HT-29 (cell line): ENCODE measurements at places on chromosomes 16 and 17.

DNA sequence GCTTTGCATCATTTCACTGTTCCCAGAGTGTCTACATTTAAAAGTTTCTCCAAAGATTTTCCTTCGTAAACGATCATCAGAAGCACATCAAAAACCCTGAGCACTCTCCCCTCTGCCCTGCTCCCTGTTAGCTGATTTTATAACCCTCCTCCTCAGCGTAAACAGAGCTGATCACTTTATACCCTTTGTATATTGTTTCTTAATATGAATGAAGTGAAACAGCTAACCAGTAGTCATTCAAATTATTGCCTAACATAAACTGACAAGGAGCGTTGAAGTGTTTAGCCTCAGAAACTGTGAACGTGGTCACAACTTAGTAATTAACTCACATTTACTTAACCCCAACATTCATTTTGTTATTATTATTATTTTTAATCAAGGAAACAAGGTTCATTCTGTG, 160.0 kb upstream of the FOXF1 start:
- no peak for DNase-seq

- no peak for DNase-seq
Measured at GRCh38 chr16:4752351-4753100, 14.4 kb downstream of the ZNF500 start.

- no peak for DNase-seq
Measured at GRCh38 chr17:64653985-64654355, 8.1 kb downstream of the SMURF2 start.

DNA sequence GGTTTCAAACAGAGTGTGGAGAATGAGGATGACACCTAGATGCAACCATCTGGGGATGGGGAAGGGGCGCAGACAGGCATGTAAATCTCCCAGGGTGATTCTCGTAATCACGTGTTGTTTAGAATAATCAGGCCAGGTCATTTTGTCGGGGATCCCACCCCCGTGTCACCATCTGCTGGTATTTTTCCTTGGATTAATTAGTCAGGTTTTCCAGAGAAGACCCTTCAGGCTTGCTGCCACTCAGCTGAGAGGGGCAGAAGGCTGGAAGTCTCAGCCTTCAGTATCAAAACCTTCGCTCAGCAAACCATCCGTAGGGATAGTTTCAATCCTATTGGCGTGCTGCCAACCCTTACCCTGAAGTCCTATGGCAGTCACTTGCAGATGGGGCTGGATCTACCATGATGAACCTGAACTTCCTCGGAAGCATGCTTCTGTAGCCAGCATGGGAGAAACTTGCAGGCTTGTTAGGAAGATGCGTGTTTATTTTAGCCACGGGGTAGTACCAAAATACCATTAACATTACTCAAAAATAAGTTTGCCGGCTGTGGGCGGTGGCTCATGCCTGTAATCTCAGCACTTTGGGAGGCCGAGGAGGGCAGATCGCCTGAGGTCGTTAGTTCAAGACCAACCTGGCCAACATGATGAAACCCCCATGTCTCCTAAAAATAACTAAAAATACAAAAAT, 7.5 kb upstream of the ADCY9 start:
- no peak for DNase-seq

DNA sequence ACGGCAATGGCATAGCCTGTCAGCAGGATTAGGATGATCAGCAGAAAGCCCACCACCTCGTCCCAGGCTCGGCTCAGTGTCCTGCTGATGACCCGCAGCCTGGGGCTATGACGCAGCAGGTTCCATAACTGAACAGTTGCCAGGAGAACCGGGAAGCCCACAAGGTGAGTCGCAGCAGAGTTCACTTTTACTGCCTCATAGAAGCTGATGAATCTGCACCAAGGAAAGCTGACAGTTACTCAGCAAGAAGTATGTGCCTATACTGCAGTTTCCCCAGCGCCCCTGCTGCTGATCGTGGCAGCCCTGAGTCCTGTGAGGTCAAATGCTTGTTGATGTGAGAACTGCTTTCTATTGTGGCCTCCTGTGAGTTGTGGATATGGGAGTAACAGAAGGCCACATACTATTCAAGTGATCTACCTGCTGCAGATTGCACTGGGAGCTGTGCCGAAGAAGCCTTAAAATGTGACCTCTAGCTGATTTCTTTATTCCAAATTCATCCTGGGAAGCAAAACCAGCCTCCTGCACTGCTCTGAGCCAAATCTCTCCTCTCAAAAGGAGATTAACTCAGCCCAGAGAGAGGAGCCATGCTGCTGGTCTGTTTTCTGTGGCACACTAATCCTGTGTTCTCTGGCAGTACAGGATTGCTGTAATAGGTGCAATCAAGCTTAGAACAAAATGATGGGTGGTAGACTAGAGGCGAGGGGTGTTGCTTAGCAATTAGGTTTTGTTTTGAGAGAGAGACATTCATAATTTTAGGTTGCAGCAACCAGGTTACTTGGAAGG, 38.8 kb downstream of the IST1 start:
- DNase-seq, result no peak

DNA sequence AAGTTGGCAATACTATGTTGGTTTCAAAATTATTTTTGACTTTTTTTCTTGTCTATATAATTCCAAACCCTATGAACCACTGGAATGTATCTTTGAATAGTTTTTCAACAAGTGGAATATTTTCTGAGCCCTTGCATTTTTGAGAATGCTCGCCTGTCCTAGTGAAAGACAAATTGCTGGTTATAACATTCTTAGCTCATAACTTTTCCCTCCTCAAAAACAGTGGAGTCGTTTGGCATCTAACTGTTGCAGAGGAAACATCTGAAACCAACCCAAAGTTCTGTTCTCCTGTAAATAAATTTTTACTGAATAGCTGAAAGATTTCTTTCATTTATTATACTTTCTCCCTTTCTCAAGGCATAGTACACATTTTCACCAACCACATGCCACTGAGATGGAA, 11.3 kb upstream of the COX10 start:
- no peak for DNase-seq

DNA sequence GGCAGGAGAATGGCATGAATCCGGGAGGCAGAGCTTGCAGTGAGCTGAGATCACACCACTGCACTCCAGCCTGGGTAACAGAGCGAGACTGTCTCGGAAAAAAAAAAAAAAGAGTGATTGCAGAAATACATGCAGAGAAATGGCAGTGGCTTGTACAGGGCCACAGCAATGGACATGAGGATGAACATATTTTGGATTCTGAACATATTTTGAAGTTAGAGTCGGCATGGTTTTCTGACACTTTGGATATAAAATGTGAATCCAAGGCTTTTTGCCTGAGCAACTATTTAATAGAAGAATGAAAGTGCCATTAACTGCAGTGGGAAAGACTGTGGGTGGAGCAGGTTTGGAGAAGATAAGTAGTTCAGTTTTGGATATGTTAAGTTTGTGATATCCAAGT, 35.8 kb downstream of the CPD start:
- DNase-seq, result no peak

DNA sequence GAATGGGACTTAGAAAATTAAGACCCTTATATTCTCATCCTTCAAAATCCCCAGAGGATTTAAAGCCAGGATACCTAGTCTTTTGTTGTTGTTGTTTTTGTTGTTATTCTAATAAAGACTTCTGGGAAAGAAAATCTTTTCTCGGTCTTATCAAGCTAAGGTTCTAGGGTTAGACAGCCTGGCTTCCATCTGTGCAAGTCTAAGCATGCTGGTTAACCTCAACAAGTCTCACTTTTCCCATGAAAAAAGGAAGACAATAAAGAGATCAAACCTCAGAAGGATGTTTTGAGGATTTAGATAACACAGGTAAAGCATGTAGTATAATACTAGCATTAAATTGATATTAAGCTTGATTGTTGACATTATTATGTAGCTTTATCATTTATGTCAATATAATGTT, 486.4 kb upstream of the SOX9 start:
- no peak for DNase-seq

DNA sequence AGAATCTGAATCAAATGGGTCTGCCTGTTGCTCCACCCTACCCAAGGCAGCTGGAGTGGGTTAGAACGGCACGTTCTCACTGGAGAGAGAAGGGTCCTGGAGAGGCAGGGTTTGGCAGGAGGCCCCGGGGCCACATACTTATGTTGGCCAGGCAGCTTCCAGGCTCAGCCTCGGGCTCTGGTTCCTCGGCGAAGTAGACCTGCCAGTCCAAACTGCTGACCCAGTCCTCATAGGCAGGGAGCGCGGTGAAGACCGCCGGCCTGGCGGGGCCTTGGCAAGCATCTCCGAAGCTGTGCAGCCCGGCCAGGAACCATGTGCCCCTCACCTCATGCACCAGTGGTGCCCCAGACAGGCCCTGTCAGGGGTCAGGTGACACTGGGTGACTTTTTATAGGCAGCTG, 4.8 kb downstream of the PRSS53 start:
- DNase-seq, result no peak

DNA sequence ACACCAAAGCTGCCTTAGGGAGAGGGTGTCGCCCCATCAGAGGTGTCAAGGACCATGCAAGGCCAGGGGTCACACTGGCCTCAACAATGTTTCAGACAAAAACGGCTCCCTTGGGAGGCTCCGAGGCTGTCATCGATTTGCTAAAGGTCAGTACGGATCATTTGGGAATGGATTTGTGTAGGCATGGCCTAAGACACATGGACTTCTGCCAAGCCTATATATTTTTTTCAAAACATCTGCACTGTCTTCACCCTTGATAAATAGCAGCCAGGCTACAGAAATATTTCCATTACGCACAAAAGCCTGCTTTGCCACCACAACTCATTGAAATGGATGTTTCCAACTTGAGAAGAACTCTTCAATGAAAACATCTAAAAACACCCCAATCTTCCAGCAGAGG, 10.3 kb downstream of the CUEDC1 start:
- no peak for DNase-seq

- no peak for DNase-seq
Measured at GRCh38 chr16:88099563-88099890, 148.3 kb downstream of the BANP start.

DNA sequence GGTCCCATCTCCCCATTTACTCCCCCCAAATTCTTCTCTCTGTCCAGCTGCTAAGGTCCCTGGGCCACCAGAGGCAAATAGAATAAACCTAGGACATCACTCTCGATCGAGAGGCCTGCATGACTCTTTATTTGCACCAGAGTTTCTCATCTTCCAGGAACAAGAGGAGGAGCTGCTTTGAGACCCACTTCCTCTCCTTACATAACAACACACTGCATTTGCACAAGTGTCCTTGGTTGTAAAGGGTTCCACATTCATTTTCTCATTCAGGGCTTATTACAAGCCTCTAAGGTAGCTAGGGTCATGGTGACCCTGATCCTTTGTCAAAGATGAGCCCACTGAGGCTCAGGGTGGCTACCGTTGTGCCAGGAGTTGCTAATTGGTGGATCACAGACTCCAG, 38.1 kb upstream of the RHOT1 start:
- no peak for DNase-seq
